ENCODE measurements at places on chromosomes 4 and X. TPM values are rescaled to one million over a fixed set of nuclear protein-coding genes. Genes with fewer than 3 reads are reported as not detected.

The NXF2B gene
- total RNA-seq = not detected

The PWWP3B gene
- not detected for total RNA-seq

The P2RY8 gene
- total RNA-seq = not detected

The CXorf65 gene
- total RNA-seq = not detected

The C4orf51 gene
- not detected for total RNA-seq

The TRPC5OS gene
- not detected for total RNA-seq

The RLIM gene
- total RNA-seq = 44.9 TPM

The DCX gene
- total RNA-seq = not detected

The NKX3-2 gene
- total RNA-seq = not detected

The TMEM35A gene
- 1.8 TPM for total RNA-seq

The TRO gene
- total RNA-seq = 2.2 TPM

The TMPRSS11A gene
- not detected for total RNA-seq

The CD40LG gene
- not detected for total RNA-seq

The CFI gene
- 9.5 TPM for total RNA-seq

The C4orf36 gene
- total RNA-seq = not detected
